ENCODE measurements at places on chromosomes 2 and 18.

GRCh38 chr18:58805467-58806187 lies 59.0 kb upstream of the ZNF532 start:
- DNase-seq = peak; percentile 41

DNA sequence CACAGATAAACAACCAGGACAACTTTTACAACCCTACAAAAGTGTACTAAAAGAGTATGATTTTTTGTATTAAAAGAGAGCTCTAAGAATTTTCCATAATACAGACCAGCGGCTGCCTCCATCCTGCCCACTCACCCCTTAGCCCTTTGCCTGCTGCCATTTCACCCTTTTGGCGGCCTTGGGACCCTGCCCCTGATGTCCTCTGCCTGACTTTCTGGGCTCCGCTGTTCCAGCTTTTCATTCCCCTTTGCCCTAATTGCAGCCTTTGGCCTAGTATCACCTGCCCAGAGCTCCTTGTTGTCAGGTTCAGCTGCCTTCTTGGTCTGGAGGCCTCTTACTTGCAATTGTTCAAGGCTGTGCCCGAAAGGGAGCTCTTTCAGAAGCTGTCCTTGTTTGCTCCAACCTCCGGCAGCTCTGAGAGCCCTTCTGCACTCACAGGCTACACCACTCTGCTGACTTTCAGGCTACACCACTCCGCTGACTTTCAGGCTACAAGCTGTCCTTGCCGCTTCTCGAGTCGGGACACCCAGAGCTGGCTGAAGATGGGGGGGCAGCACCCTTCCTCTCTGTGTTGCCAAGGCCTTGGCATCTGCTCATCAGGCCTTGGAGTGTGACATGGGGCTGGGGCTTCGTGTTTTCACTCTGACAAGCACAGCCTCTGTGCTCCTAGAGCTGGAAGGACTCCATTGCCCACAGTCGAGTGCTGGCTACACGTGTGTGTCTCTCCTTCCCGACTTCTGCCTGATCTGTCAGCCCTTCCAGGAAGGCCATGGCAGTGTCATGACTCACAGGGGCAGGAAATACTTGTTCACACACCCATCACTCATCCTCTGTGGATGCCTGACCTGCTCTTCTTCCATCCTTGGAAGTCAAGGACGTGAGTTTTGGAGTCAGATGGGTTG lies 43.1 kb upstream of the HDAC4 start:
- DNase-seq = no peak

DNA sequence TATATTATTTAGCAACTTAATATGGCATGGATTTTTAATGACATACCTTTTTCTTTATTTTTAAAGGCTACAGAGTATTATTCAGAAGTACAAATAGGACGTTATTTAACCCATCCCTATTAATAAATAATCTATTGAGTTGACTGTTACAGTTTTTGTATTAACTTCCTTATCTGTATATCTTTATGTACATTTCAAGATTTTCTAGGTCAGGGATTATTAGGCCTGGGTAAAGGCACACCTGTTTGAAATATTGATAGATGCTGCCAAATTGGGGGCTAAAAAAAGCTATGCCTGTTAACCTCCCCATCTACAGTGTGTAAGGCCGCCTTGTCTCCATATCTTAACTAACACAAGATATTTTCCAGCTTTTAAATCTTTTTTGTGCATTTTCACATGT lies 6.6 kb downstream of the NPAS2 start:
- DNase-seq = no peak

- DNase-seq = no peak
Measured at GRCh38 chr2:33071591-33071990, 124.8 kb downstream of the LTBP1 start.

- DNase-seq = no peak
Measured at GRCh38 chr18:5410582-5410981, 115.1 kb upstream of the ZBTB14 start.

GRCh38 chr2:68756178-68756577 lies 21.6 kb downstream of the ARHGAP25 start:
- DNase-seq = no peak

GRCh38 chr2:109507217-109507616 lies 106.5 kb downstream of the SEPTIN10 start:
- DNase-seq = no peak

DNA sequence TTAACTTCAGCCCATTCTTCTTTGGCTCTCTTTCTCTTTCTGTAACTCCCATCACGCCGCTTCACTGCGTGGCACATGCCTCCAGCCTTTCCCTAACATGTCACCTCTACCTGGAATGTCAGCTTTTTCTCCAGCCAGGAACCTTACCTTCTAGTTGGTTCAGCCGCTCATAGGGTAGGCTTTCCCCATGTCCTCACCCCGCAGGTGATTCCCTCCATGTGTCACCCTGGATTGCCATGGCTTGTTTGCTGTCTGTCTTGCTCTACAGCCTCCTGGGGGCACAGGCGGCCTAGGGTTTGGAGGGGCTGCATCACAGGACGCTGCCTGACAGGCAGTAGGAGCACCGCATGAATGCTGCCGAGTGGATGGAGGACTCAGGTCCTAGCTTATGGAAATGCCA lies 39.2 kb downstream of the ARHGEF4 start:
- no peak for DNase-seq

- DNase-seq = no peak
Measured at GRCh38 chr2:8456151-8457091, 225.4 kb upstream of the ID2 start.

- no peak for DNase-seq
Measured at GRCh38 chr2:42457011-42457410, 36.8 kb downstream of the KCNG3 start.

DNA sequence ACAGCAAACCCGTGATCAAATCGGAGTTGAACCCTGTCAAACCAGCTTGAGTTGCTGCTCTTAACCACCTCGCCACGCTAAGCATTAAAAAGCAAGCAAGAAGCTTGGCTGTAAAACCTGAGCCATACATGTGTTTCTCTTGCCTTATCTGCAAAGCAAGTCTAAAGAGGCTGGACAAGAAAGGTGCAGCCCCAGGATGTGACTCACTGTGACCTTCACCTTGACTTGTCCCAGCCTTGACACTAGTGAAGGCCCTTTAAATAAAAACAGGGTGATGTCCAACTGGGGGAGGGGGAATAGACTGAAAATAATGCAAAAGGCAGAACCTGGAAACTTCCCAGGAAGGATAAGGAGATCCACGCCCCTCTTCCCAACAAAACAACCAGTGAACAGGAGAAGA lies 127.6 kb upstream of the NPAS2 start:
- DNase-seq = no peak

GRCh38 chr2:239294571-239295054 lies 106.2 kb downstream of the HDAC4 start:
- DNase-seq = no peak

GRCh38 chr18:60391571-60392226 lies 19.1 kb upstream of the MC4R start:
- DNase-seq = no peak

- no peak for DNase-seq
Measured at GRCh38 chr18:44744161-44745121, 63.8 kb downstream of the SETBP1 start.

- no peak for DNase-seq
Measured at GRCh38 chr2:72183466-72183865, 35.8 kb upstream of the CYP26B1 start.

DNA sequence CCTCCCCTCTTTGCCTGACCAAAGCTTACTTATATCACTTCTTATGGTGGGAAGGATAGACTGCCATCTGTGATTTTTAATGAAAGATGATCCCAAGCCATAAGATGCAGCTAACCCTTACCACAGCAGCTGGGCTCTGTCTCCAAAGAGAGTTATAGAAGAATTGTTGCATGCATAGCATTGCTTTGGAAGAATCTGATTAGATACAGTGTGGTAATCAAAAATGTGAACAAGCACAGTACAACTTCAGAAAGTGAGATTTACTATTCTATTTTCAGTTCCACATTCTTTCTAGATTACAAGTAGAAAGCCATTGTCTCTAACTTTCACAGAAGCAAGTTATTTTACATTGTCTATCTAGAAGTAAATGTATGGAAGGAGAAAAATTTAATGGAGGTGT lies 129.0 kb upstream of the ACVR2A start:
- DNase-seq = no peak

- no peak for DNase-seq
Measured at GRCh38 chr2:43123981-43124686, 102.3 kb downstream of the ZFP36L2 start.

DNA sequence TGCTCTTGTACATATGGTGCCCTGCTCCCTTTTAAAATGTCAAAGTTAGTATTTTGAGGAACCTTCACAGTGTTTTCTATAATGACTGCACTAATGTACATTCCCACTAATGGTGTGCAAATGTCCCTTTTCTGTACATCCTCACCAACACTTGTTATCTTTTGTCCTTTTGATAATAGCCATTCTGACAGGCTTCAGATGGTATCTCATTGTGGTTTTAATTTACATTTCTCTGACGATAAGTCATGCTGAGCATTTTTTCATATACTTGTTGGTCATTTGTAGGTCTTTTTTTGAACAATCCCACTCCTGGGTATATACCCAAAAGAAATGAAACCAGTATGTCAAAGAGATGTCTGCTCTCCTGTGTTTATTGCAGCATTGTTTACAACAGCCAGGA lies 268.3 kb downstream of the FBXO15 start:
- DNase-seq = no peak

GRCh38 chr2:64145714-64146113 lies 1.5 kb upstream of the PELI1 start:
- no peak for DNase-seq

GRCh38 chr2:44397447-44398175 lies 35.9 kb downstream of the CAMKMT start:
- no peak for DNase-seq

- DNase-seq = no peak
Measured at GRCh38 chr18:30359521-30359920, 683.0 kb downstream of the DSC3 start.

GRCh38 chr18:58535340-58536201 lies 93.3 kb downstream of the ALPK2 start:
- DNase-seq = no peak

GRCh38 chr18:79332646-79333045 lies 63.1 kb upstream of the NFATC1 start:
- DNase-seq = no peak

DNA sequence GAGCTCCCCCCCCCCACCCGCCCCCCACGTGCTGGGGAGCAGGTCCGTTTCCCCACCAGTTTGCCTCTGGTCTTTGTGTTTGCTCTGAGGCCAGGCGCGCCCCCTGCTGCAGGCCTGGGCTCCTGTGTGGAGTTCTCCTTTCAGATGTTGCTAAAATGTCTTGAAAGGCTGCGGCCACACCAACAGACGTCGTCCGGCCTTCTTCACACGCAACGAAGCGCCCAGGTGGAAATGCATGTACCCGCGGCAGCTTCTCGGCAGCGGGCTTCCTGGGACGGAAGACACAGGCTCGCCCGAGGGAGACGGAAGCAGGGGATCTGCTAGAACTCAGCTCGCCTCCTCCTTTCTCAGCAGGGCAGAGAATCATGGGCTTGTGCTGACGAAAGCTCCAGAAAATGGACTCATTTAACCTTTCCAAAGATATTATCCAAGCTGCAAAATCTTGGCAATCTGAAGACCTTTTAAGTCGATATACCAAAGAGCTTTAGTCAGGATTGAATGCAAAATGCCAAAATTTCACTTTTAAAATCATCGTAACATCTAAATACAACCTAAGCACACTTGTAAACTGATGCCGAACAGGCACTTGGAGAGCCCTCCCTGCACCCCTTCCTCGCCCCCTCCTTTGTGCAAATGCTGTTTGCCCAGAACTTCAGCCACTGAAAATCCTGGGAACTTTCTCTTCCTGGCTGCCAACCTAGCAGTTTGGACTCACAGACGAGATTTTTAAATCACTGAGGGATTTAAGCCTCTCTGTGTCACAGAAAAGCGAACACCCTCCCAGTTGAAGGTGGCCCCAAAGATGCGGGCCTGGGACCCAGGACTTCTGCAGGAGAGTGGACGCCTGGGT lies 125.5 kb upstream of the ZNF516 start:
- DNase-seq = peak; percentile 26

DNA sequence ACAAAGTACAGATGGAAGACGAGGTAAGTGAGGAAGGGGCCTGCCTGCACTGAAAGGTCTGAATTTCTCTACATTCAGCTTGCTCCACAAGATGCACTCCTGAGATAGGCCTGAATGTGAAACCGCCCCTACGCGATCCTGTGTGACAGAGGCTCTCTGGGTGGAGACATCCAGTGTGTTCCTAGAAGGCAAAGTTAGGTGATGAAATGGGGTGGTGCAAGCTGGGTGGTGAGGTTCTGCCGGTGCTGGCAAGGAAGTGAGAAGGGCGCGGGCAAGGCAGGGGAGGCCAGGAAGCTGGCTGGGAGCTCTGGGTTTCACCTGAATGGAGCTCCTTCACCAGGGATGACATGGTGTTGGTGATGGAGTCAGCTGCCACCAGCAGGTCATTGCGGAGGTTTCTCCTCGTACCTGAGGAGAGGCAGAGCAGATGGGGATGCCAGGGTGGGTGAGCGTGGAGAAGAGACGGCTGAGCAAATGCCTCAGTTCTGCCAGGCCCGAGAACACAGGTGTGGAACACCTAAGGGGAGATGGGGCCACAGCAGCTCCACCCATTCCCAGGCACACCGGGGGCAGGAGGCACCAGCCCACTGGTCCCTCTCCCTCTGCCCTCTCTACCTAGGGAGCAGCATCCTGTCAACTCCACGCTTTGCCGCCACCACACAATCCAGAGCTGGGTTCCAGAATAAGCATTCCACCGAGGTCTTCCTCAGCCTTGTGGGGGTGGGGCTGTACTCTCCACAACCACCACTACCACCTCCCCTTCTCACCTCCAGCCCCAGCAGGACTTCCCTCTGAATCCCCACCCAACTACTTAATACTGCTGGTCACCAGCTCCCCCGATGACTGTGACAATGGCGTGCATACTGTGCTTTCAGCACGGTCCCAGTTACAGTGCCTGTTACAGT lies 45.5 kb upstream of the DNMT3A start:
- DNase-seq = no peak

GRCh38 chr18:617970-618504 lies 21.2 kb downstream of the CLUL1 start:
- no peak for DNase-seq

DNA sequence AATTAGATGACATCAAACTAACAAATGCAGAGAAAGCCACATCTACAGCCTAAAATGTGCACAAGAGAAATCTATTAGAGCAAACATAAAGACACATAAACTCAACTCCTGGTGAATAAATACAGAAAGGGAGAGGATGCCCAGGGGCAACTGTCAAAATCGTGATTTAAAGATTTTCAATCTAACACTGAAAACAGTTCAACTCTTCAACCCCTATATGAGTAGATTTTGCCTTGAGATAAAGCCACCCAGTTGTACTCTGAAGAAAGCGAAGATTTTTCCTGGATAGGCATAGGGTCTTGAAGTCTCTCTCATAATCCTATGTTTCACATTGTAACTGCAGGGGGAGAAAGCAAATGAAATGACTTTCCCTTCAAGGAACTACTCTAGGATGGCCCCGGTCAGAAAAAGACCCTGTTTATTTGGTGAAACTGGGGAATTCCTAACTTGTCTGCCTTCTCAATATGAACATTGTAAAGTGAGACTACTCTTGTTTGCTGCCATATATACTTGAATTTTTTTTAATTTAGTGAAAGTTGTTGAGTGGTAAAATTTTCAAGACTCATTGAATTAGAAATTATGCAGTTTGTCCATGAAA lies 226.7 kb downstream of the ERBB4 start:
- no peak for DNase-seq

- no peak for DNase-seq
Measured at GRCh38 chr2:4995466-4995865, 696.7 kb upstream of the SOX11 start.

Measured in NCI-H187 (cell line).